ENCODE measurements at places on chromosomes 1 and 21.
A peak's percentile ranks its signal among the peaks of the same experiment; 100 is the strongest.

GRCh38 chr1:207849646-207850045 is 61.3 kb downstream of the CD34 start:
- no peak for DNase-seq

- DNase-seq, result no peak
Observed at GRCh38 chr1:40305451-40305850, 11.6 kb downstream of the COL9A2 start.

- DNase-seq, result no peak
Observed at GRCh38 chr1:208100906-208101305, 143.3 kb downstream of the PLXNA2 start.

DNA sequence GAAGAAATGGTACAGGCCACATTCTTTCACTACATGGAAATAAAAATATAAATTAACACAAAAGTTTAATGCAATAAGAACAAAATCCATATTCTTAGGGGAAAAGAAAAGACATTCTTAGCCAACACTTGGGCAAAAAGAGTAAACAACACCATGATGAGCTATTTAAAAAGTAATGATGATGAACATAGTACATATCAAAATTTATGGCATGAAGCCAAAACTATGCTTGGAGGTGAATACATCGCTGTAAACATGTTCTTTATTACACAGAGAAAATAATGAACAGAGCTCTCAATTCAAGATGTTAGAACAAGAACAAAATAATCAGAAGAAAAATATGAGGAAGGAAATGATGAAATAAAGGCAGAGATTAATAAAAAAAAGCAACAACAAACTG is 158.2 kb downstream of the ZSCAN20 start:
- no peak for DNase-seq

GRCh38 chr1:50427818-50428779 is 4.9 kb upstream of the DMRTA2 start:
- DNase-seq, result no peak

GRCh38 chr1:23959461-23960290 is at the start of gene PNRC2:
Gene PNRC2, plus strand, starts transcription at chr1:23959828. Its CDS starts 1,630 bp downstream, at chr1:23961458.
- DNase-seq, result peak; percentile 92

- no peak for DNase-seq
Observed at GRCh38 chr1:41580520-41581172, 96.2 kb upstream of the EDN2 start.

- DNase-seq, result no peak
Observed at GRCh38 chr1:24226749-24227148, 39.7 kb upstream of the IFNLR1 start.

DNA sequence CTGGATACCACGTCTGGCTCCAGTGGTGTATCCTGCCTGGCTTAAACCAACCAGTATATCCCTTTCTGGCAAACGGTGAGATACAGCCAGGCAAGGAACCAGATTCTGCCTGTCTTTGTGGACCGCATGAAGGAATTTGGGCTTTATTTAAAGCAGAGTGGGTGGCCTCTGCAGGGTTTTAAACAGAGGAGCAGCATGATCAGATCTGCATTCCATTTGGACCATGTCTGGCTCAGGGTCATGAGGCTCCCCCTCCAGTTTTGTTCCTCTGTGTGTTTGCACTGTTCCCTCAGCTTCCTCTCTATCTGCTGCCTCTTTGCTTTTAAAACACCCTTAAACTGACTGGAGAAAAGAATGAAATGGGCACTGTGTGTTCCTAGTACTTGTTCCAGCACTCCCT is 195.0 kb downstream of the GIPC2 start:
- DNase-seq, result no peak

GRCh38 chr1:33295023-33295422 is 25.9 kb downstream of the A3GALT2 start:
- no peak for DNase-seq

DNA sequence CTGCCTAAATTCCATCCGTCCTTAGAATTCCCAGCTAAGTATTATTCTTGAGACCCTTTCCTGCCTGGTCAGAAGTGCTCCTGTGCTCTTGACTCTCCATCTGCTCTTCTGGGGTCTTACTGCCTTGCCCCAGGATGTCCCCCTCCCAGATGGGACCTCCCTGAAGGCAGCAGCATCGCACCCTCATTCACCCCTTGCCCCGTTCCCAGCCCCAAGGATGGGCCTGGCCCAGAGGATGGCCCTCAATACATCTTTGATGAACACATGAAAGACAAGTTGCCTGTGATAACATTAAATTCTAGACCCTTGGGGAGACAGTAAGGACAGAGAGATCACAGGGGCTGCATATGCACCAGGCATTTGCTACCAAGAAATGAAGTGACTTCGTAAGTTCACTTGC is 167.2 kb downstream of the TRABD2B start:
- no peak for DNase-seq

DNA sequence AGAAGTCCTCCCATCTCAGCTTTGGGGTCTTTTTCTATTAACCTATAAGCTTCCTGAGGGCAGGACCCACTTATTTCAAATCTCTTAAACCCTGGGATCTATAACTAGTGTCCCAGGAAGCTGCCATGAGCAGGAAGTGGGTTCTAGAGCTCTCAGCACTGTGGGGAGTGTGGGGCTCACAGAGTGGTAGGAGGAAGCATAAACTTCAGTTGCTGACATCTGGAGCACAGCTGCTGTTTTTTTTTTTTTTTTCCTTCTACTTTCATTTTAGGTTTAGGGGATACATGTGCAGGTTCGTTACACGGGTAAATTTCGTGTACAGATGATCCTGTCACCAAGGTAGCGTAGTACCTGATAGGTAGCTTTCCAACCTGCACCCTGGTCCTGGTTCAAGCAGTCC is 59.3 kb downstream of the AK4 start:
- DNase-seq, result no peak

DNA sequence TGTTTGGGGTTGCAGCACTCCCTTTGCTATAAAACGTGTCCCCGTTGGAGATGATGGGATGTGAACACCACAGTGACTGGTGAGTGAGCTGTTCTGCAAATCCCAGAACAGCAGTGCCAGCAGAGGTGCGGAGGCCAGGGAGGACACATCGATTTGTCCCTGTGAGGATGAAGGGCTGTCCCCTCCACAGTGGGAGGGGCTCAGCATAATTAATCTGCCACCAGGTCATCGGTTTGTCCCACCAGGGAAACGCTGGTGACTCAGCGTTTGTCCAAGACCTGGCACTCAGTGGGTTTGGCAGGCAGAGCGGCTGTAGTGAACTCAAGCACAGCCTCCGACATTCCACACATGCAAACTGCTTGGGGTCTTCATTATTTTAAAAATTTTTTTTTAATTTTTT is 22.8 kb upstream of the PDE9A start:
- DNase-seq, result no peak

DNA sequence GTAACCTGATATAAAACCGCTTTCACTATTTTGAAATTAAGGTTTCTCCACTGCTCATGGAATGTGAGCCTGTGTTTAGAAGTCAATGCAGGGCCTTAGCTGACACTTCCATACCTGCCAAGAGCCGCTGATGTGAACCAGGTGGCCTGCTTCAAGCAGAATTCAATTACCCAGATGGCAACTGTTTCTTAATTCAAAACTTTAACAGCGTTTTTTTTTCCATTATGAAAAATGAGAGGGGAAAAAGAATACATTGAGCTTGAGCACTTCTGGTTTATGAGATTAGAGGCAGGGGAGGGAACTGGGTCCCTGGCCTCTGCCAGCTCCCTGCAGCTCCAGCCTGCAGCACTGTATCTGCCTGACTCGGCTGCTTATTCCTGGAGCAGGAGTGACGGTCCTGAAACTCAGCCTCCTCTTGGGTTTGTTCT is 7.7 kb upstream of the ATP1A1 start:
- DNase-seq, result no peak

GRCh38 chr1:173050865-173051264 is at the start of gene TNFSF18:
Gene TNFSF18, minus strand, starts transcription at chr1:173050941. Its CDS starts 45 bp downstream, at chr1:173050896.
- no peak for DNase-seq

DNA sequence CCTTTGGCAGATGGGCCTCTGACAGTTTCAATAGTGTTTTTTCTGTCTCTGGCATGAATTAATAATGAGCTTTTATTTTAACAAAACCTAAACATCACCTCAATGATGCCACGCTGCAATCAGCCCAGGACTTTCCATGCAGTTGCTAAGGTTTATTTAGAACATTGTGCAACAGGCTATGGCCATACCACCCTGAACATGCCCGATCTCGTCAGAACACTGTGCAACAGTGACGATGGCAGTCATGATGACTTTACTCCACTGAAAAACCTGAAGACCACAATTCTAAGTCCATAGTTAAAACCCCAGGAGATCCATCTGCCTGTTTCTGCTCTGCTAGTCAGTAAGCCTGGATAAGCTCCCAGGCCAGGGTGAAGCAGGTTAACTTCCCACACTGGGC is 310.0 kb downstream of the PBX1 start:
- no peak for DNase-seq

DNA sequence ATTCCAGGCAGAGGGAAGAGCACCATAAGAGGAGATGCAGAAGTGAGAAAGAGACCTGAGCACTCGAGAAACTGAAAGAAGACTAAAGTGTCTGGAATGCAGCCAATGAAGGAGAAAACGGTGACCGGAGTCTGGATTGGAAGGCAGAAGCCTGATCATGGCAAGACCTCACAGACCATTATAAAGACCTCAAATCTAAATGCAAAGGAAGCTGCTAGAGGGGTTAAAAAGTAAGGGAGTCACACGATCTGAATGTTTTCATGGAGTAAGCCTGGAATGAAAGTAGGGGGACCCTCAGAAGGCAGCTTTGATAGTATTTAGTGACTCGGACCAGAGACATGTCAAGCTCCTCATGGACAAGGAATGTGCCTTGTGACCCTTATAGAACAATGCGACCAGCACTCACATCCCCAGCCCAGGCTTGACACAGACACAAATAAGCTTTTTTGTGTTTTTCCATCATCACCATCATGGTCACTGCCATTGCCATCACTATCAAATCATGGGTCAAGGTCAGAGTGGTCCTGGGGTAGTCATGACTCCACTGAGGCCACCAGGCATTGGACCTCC is 183.6 kb downstream of the SEC16B start:
- DNase-seq, result no peak

GRCh38 chr21:17554679-17555465 is 42.0 kb downstream of the CXADR start:
- DNase-seq, result no peak

DNA sequence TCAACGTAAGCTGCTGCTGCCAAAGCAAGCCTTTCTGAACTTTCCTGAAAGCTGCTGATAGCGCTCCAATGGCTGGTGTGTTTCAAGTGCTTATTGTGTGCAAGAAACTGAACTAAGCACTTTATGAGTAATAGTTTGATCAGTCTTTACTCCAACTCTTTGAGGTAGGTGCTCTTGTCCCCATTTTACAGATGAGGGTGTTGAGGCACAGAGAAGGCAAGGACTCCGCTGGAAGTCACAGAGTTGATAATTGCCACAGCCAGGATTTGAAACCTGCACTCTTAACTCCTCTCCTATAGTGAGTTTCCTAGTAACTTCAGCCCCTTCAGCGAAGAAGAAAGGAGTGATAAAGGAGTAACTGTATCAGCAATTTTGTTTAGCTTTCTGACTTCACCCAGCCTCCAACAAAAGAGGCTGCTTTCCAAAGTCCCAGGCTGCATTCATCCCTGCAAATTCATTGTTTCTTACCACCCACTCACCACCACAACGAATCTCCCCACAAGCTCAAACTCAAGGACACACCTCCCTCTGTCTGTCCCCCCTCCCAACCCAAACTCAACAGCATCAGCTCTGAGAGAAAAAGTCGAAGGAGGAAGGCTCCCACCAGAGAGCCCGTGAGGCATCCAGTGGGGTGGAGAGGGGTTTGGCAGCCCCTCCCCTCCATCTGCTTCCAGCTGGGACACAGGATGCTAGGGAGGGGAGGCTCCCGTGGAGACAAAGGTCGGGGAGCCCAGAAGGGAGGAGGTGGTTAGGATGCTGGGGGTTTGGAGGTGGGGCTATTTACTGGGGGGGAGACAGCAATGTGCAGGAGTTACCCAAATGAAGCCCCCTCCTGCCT is 139.6 kb downstream of the NAV1 start:
- DNase-seq, result no peak

GRCh38 chr1:34973326-34973725 is 11.8 kb downstream of the TMEM35B start:
- DNase-seq, result no peak

GRCh38 chr1:213492161-213493041 is 441.4 kb downstream of the RPS6KC1 start:
- DNase-seq, result no peak

- DNase-seq, result no peak
Observed at GRCh38 chr1:29973406-29973805, 737.1 kb downstream of the PTPRU start.

DNA sequence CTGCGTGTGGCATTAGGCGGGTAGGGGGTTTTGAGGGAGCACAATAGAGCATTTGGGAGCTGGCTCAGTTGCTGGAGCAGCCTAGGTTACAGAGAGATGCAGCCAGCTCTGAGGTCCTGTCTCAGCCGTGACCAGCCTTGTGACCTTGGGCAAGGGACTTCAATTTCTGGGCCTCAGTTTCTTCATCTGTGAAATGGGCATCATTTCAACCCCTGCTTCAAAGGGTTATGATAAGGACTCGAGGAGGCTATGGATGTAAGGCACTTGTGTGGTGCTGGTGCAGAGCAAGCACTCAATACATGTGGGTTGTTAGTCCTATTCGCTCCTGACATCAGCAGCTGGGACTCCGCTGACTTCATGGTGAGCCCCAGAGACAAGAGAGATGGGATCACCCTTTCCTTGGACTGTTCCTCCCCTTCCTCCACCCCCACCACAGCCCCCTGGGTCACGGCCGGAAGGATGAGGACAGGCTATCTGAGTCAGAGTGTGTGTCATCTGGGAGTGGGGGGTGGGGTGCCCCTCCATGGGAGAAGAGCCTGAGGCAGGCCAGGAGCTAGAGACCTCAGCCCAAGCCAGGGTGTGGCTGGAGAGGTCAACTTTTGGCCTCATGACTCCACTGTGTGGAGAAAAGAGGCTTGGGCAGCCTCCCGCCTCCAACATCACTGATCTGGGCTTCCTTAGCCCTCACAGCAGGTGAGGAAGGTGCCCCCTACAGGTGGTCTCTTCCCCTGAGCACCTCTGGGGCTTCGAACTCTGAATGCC is 71.4 kb upstream of the ZBTB40 start:
- no peak for DNase-seq

DNA sequence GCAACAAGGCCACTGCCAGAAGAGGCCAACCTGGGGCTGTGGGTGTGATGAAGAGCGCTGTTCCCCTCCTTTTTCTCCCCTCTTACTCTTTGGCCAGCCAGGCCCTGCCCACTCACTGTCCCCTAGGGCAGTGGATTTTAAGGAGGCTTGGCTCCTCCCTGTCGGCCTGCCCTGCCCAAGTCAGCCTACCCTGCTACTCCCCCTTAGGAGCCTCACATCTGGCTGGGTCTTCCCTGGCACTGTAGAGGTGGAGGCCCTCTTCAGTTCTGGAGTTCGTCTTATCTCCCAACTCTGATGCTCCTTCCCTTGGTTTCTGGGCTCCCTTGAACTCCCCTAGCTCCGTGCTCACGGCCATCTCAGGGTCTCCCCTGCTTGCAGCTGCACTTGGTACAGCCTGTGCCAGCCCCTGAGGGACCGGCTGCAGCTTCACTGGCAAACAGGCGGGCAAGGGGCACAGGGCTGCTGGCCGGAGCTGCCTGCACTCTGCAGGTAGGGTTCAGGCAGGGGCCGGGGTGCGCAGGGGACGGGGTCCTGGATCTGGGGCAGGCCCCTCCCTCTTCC is 4.0 kb downstream of the AMPD2 start:
- no peak for DNase-seq
